ENCODE measurements at places on chromosomes 6 and 20. TPM values are rescaled to one million over a fixed set of nuclear protein-coding genes. Genes with fewer than 3 reads are reported as not detected.

BPHL gene
- 5.6 TPM for total RNA-seq

DEF6 gene
- 82.3 TPM for total RNA-seq

TBXT gene
- not detected for total RNA-seq

TTPAL gene
- 19.7 TPM for total RNA-seq

CHRNA4 gene
- not detected for total RNA-seq

RUNX2 gene
- 6.7 TPM for total RNA-seq

SOX18 gene
- not detected for total RNA-seq

SPO11 gene
- total RNA-seq, result not detected

EYS gene
- not detected for total RNA-seq

PXMP4 gene
- total RNA-seq, result 6.9 TPM

SSTR4 gene
- total RNA-seq, result not detected

AVP gene
- total RNA-seq, result not detected

CTCFL gene
- total RNA-seq, result not detected

FILIP1 gene
- not detected for total RNA-seq

ANGPT4 gene
- not detected for total RNA-seq

GGTLC1 gene
- total RNA-seq, result not detected

TPD52L2 gene
- total RNA-seq, result 60.0 TPM

All from natural killer cell treated with Interleukin-12 subunit alpha and Interleukin-12 subunit beta and Interleukin-15 and Interleukin-18, amount 100 ng/mL, for 72 hours (primary cell).